ENCODE measurements at places on chromosomes 7 and 10. TPM values are rescaled to one million over a fixed set of nuclear protein-coding genes. Genes with fewer than 3 reads are reported as not detected.

DNA sequence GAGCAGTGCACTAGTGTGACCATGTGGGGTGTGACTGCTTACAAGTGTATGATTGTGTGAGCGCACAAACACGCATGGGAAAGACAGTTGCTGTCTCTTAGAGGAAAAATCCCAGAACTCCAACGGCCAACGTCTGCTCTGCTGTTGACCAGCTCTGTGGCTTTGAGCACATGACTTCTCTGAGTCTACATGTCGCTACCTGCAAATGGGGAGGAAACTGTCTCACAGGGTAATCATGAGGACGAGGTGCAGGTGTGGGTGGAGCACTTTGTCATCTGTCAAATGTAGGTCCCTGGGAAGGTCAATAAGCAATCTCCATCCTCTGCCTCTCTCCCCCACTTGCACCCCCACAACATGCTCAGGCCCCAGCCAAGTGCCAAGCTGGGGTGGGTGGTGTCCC, 31.2 kb upstream of the TLX1 start:
- H3K4me1 ChIP-seq = no peaks in the 10 kb centered on the region
- H3K27ac ChIP-seq = no peak overlapping the region
- no peak overlapping the region for H3K4me3 ChIP-seq
- H3K27me3 ChIP-seq = no peaks in the 10 kb centered on the region
- no peaks in the 10 kb centered on the region for H3K36me3 ChIP-seq

GRCh38 chr7:144713850-144714249, 122.0 kb downstream of the TPK1 start:
- H3K36me3 ChIP-seq = no peaks in the 10 kb centered on the region
- DNase-seq = no peak
- H3K27ac ChIP-seq = no peak overlapping the region
- H3K4me1 ChIP-seq = no peaks in the 10 kb centered on the region

Gene SFXN4
- 22.7 TPM for total RNA-seq

Gene SPDYE16
- 0.51 TPM for total RNA-seq

Gene ACTR3C
- 10.7 TPM for total RNA-seq

Gene FAM25G
- not detected for total RNA-seq
